Esophagus mucosa (tissue), 1 donor: ENCODE measurements at places on chromosomes 1 and 21.

DNA sequence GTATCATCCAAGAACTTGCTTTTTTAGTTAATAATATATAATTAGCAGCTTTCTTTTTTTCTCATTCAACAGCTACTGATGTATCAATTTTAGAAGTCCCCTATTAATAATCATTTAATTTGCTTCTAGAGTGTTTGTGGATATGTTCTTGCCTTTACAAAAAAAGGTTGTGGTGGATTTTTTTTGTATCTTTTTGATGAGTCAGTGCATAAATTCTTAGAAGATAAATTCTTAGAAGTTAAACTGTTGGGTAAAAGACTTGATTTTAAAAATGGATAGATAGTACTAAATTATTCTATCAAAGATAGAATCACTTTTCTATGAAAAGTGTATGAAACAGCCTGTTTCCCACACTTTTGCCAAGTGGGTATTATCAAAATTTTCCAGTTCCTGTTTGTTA is 11.9 kb downstream of the FGGY start:
- ATAC-seq: no peak

DNA sequence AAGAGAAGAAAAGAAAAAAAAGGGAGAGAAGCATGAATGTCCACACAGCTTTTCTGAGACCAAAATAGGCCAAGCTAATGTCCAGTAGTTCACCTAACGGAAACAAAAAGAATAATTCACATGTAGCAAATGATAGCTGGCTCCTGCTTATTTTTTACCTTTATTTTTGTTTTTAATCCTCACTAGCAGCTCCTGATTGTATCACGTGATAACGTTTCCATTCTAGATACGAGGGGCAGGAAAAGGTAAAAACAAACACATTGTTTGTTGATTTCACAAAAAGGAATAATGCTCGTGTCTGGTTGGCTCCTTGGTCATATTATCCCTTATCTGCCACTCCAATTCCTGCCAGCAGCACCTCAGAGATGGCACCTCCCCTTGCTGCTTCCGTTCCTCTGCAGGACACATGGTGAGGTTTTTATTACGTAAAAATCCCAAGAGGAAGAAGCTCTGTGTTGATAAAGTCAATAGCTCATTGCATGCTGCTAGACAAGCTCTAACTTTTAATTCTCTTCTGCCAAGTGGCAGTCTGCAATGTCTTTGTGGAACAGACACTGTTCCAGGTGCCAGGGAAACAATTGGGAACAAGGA is 201.7 kb downstream of the CRB1 start:
- no peak for ATAC-seq

DNA sequence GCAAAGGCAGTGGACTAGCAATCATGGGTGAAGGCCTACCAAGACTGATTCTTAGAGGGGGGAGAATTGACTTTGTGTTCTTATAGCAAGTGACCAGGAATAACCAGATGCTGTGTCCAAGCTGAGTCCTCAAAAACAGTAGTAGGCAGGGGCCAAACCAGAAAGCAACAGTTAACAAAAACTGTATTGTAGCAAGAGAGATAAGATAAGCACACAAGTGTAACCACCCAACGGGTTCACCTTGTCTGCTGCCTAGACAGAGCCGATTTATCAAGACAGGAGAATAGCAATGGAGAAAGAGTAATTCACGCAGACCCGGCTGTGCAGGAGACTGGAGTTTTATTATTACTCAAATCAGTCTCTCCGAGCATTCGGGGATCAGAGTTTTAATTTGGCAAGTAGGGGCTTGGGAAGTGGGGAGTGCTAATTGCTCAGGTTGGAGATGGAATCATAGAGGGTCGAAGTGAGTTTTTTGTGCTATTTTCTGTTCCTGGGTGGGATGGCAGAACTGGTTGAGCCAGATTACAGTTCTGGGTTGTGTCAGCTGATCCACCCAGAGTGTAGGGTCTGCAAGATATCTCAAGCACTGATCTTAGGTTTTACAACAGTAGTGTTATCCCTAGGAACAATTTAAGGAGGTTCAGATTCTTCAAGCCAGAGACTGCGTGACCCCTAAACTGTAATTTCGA is 8.3 kb upstream of the CSRP1 start:
- no peak for ATAC-seq

DNA sequence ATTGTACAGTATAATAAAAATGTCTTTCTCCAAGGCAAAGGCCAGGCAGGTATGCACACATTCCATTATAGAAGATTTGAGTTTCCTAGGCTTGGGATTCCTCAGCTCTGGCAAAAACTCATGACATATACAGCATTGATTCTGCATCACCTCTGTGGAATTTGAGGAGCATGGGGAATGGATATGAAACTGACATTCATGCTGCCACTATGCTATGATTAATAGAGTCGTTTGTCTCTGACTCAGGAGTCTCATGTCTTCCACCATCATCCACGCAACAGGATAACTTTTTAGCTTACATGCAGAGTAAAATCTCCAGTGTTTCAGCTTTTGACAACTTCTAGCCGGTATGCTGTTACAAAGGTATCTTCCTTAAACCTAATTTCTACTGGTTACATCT is 49.8 kb upstream of the ADORA3 start:
- no peak for ATAC-seq

- no peak for ATAC-seq
Observed at GRCh38 chr1:64061430-64062104, 141.9 kb upstream of the UBE2U start.

DNA sequence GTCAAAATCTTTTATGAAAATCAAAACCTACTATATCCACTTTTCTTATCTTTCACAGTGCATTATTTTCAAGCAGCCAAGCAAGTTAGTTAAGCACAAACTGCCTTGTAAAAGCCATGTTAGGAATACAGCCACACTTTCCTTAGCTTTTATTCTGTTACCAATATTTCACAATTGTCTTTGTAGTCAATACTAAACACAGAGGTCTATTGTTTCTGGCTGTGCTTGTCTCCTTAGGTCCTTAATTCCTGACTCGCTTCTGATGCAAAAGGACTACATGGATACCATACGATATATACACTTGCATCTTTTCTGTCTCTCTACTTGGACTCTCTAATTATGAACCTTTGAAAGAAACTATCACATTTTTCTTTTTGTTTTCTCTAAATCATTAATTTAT is 331.8 kb downstream of the NEGR1 start:
- ATAC-seq: no peak

GRCh38 chr1:55670331-55671082 is 455.3 kb upstream of the USP24 start:
- no peak for ATAC-seq
